Right kidney (tissue), 9 donors: ENCODE measurements at places on chromosomes 2 and 18.

- peak; percentile 54 for DNase-seq
These were observed 2.7 kb downstream of the EPHA4 start for GRCh38 chr2:221569425-221569845.

DNA sequence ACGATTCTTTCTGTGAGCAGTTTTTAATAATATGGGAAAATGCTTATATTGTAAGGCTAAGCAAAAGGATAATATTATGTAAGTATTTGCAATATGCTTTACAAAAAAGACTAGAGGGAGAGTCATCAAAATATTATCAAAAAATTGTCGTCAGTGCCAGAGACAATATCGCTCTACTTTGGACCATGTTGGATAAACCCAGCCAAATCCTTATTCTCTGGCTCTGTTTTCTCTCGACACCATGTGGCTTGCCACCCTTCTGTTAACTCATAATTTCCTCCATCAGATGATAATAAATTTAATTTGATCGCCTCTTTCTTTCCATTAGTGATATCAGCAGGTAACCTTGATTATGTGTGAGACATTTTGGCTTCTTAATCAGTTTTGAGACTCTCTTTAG lies 129.9 kb downstream of the CDC42EP3 start:
- no peak for DNase-seq

DNA sequence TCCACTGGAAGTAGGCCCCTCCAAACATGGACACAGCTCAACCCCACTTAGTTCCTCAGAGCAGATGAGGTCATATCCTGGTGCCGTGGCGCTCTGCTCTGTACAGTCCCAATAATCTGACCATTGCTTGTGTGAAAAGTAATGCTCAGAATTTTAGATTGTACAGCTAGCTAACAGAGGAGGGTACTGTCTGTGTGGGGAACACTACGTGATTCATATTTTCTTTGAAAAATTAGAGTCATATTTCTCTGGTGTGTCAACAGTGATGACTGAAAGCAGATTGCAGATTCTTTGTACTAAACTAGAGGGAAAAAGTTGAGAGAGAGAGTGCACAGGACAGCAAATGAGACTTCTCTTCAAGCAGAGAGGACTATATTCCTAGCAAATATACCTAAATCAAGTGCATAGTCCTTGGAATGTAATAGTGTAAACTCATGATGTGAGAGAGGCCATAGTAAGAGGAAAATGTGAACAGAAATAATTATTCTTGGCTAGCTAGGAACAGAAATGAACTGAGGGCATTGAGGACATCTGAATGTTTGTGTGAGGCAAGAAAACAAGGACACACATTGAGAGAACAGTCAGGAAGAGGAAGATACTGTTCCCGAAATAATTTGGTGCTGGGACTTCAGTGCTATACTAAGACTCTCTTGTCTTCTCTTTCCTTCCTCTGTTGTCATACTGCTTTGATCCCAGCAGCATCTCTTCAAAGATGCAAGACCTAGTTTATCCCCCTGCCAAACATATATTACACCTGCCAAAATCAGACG lies 157.0 kb upstream of the RND3 start:
- DNase-seq: no peak

- no peak for DNase-seq
These were observed 312.4 kb upstream of the FANCL start for GRCh38 chr2:58553522-58553921.

DNA sequence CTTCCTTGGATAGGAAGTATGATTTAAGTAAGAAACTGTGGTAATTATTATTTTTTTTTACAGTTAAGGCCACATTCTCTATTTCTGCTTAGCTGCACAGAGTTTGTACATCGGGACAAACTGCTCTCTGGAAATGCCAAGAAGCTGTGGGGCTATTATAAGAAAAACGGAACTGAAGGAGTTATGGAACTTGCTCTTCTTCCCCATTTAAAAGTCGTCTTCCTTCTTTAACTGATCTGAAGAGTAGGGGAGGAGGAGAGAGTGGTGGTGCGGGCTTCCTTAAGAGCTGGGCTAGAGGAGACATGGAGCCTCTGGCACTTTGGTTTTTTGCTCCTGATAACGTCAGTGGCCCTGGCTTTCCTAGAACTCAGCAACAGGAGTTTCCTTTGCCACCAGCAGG lies 54.4 kb downstream of the RAB31 start:
- DNase-seq: no peak

GRCh38 chr2:140641163-140641562 lies 1489.7 kb downstream of the LRP1B start:
- no peak for DNase-seq

GRCh38 chr2:31014516-31014915 lies 123.7 kb downstream of the GALNT14 start:
- no peak for DNase-seq

- DNase-seq: no peak
These were observed 62.5 kb downstream of the MRO start for GRCh38 chr18:50757358-50757757.
